Ureter (tissue), 1 donor: ENCODE measurements at places on chromosomes 4 and X. TPM values are rescaled to one million over a fixed set of nuclear protein-coding genes. Genes with fewer than 3 reads are reported as not detected.

DNA sequence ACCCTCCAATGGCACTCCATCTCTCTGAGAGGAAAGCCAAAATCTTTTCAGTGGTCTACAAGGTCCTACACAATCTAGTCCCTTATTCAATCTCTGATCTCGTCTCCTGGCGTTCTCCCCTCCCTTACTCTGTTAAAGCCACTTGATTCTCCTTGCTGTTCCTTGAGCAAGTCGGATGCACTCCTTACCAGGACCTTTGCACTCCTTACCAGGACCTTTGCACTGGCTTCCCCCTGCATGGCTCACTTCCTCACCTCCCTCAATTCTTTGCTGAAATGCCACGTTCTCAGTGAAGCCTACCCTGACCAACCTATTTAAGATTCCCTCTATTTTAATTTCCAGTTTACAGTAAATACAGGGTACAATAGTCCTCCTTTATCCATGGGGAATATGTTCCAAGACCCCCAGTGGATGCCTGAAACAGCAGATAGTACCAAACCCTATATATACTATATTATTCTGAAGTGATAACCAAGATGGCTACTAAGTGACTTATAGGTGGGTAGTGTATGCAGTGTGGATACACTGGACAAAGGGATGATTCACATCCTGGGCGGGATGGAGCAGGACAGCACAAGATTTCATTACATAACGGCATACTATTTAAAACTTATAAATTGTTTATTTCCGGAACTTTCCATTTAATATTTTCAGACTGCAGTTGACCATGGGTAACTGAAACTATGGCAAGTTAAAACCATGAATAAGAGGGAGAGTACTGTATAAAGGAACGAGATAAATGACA, 6.5 kb upstream of the DLG3 start:
- DNase-seq, result no peak

DNA sequence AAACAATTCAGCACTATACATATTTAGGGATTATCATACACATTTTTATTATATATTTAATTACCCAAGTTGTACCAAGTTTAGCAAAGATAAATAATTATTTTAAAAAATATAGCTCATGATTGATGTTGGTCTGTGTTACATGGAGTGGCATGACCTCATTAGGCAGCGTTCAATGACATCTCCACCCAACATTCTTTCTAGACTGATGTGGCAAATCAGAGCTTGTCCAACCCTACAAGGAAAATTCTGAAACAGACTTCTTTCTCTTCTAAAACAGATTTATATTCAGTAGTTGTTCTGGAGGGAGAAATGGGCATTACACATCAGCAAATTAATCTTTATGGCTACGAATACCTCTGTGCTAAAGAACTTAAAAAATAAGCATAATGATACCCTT, 189.7 kb downstream of the PDGFC start:
- DNase-seq, result no peak

DNA sequence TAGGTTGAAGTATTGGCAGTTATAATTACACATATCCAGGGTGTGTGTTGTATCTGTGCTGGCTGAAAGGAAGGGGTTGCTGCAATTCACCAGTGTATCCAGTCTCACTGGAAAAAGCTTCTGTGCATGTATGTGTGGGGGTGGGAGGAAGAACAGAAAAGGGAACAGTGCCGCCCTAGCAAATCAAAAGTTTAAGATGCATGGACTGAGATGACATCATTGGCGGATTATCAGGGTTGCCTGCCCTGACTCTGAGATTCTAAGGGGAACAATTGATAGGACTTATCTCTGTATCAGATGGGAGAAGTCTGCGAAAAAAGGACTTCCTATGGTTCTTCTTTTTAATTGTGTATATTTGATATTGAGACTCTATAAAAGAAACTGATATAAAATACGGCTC, 3.5 kb downstream of the SLC25A43 start:
- no peak for DNase-seq

- no peak for DNase-seq
These were observed 75.5 kb downstream of the CASP3 start for GRCh38 chr4:184573701-184574100.

DNA sequence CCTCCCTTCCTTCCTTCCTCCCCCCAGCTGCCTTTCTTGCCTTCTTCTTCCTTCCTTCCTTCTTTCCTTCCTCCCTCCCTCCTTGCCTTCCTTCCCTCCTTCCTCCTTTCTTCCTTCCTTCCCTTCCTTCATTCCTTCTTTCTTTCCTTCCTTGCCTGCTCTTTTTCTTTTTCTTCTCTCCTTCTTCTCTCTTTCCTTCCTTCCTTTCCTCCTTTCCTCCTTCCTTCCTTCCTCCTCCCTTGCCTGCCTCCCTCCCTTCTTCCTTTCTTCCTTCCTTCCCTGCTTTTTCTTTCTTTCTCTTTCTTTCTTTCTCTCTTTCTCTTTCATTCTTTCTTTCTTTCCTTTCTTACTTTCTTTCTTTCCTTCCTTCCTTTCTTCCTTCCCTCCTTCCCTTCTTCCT, 49.1 kb downstream of the STK32B start:
- no peak for DNase-seq

Gene PPA2
- total RNA-seq, result 98.0 TPM

DNA sequence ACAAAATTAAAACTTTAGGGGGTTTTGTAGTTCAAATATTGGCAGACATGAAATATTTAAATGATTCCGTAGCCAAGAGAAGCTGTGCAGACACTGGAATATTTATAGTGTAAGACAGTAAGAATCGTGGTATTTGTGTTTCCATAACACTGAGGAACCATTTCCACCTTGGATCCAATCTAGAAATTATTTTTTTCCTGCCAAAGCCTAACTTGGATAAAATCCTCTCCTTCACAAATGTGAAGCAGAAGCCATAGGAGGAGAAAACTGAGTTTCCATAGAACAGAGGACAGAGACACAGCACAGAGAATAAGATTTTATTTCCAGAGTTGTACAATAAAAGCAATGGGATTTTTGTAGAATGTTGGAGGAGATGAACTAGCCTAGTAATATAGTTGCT, 19.9 kb upstream of the SRPX start:
- no peak for DNase-seq

DNA sequence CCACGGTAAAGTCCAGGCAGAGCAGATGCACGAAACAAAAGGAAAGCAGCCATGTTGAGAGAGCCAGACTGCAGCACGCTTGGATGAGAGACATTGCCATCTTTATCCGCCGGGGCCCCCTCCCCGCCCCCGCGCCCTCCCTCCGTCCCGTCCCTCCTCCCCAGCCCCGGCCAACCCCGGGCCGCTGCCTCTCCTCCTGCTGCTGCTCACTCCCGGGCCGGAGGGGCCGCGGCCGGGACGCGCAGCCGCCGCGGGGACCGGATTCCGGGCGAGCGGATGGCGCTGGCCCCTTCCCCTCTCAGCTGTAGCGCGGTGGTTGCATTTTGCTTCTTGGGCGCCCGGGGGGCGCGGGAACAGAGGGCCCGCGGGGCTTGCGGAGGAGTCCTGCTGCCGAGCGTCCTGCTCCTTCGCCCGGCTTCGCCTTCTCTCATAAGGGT, 542 bp downstream of the RNF150 start:
- DNase-seq, result peak; percentile 46

Gene PDS5A
- 79.9 TPM for total RNA-seq

- DNase-seq, result no peak
These were observed 43.0 kb upstream of the TAPT1 start for GRCh38 chr4:16269240-16269639.

Gene ASIC5
- not detected for total RNA-seq
